SK-N-DZ (cell line): ENCODE measurements at places on chromosomes 6 and 20.

DNA sequence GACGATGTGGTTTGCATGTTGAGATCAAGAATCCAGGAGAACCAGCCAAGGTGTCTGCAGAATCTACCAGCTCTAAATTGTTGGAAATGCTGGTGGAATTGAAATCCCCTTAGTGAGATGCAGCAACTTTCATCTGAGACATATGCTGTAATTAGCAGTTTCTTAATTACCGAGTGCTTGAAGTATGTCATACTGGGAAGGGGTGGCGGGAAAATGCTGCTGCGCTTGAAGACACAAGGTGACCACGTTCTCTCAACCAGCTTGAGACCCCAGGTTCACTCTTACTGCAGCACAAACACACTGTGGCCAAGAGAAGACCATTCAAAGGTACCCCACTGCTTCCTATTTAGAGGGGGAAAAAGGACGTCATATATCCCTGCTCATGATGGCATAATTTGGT, 59.0 kb downstream of the PFDN4 start:
- no peak for DNase-seq

GRCh38 chr6:78436335-78436734, 431.0 kb upstream of the IRAK1BP1 start:
- DNase-seq: no peak

DNA sequence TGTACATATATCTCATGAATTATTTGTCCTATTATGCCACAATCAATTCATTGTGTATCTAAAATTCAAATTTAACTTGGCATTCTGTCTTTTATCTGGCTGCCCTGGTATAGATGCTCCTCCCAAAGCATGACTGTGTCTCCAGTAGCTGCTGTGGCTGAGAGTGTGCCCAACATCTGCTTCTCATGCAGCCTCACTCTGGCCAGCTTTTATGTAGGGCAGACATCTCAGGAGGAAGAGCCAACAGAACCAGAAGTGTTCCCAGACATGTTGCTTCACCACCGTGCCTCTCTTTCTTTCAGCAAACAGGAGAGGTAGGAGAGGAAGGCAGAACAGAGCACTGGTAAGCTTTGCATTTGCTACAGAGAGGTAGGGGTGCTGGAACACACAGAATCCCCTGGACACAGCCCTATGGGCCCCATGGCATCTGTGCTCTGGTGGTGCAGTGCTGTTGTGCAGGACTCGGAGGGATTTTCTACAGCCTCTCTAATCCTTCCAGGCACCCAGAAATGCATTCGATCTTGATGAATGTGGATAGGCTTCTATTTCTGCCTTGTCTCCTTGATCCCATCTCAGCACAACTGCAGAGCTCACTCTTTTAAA, 637.1 kb downstream of the UTRN start:
- peak; percentile 15 for DNase-seq

DNA sequence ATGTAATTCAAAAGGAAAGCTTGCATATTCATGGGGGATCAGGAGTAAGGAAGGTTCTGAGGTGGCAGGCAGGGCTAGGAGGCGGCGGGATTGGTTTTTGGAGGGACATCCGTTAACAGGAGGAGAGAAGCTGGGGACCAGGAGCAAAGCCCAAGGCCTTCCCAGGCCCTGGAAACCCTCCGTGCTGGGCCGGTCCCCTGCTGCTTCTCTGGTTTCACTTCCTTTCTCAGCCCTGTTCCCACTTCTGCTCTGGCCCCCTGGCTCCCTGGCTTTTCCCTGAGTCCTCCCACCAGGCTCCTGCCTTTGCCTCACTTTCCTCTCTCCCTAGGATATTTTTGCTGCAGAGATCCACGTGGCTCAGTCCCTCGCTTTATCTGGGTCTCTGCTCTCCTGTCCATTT, 26.4 kb upstream of the SALL4 start:
- DNase-seq: no peak

DNA sequence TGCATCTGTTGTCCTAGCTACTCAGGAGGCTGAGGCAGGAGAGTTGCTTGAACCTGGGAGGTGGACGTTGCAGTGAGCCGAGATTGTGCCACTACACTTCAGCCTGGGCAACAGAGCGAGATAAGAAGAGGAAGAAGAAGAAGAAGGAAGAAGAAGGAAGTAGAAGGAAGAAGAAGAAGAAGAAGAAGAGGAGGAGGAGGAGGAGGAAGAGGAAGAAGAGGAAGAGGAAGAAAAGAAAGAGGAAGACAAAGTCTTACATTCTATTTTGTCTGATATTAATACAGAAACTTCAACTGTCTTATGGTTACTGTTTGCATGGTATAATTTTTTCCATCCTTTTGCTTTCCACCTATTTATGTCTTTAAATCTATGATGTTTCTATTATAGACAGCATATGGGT, 7.2 kb upstream of the NELFCD start:
- no peak for DNase-seq

GRCh38 chr6:98532004-98532403, 302.4 kb upstream of the POU3F2 start:
- no peak for DNase-seq

DNA sequence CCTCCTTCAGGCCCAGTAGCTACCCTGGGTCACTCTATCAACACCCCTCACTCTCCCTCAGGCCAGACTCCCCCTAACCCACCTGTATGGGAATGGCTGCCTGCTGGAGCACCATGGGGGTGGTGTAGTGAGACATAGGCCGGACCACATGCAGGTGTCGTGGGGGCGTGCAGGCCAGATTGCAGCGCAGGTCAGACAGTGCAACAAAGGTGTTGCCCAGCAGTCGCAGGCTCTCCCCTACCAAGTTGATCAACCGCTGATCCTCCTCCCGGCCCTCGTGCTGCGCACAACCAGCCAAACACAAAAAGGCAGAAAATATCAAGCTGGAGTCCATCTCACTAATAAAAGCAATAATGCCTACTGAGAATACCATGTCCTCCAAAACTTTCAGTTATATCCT, 7.1 kb downstream of the BAG6 start:
- no peak for DNase-seq

DNA sequence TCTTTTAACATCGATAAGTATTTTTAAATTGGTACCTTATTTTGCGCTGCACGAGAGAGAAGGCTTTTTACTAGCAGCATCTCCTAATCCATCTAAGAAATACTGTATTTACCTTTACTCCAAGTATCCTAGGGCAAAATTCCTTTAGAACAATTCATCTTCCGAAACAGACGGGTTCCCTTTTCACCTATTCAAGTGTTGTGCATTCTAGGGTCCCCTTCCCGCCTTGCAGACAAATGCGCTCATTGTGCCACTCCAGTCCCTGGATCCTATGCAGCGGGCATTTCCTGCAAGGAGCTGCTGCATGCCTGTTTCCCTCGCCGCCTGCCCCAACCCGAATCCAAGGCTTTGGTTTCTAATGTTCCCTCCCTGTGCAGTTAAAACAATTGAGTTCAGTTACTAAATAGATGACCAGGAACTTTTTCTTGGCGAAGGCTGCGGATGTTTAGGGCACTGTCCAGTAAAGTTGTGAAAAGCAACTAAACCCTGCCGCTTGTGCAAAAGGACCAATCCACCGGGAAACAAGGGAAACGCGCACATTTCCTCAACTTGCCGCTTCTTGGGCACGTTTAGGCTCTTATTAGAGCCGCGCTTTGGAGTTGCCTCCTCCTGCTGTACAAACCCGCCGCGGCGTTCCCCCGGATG, 556 bp upstream of the SCAF8 start:
- peak; percentile 78 for DNase-seq

- DNase-seq: no peak
Measured at GRCh38 chr6:109182578-109182977, 87.3 kb downstream of the CEP57L1 start.

GRCh38 chr20:63065911-63066310, 59.1 kb upstream of the BHLHE23 start:
- DNase-seq: no peak

- no peak for DNase-seq
Measured at GRCh38 chr6:163804991-163805390, 390.5 kb downstream of the QKI start.

DNA sequence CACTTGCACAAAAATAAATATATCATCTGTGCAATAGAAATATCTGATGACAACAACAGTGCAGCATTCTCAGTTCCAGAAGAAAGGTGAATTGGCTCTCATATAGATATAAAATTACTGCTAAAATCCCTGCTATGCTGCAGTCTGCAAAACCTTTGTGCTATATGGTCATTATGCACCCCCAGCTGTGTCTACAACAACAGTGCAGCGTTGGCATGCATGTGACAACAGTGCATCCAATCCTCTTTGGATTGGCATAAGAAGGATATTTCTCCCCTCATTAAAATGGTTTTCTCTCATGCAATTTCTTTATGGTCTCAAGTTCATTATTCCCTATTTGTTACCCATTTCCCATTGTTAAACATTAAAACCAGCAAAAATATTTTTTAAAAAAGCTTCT, 23.1 kb downstream of the OR2B6 start:
- DNase-seq: no peak

DNA sequence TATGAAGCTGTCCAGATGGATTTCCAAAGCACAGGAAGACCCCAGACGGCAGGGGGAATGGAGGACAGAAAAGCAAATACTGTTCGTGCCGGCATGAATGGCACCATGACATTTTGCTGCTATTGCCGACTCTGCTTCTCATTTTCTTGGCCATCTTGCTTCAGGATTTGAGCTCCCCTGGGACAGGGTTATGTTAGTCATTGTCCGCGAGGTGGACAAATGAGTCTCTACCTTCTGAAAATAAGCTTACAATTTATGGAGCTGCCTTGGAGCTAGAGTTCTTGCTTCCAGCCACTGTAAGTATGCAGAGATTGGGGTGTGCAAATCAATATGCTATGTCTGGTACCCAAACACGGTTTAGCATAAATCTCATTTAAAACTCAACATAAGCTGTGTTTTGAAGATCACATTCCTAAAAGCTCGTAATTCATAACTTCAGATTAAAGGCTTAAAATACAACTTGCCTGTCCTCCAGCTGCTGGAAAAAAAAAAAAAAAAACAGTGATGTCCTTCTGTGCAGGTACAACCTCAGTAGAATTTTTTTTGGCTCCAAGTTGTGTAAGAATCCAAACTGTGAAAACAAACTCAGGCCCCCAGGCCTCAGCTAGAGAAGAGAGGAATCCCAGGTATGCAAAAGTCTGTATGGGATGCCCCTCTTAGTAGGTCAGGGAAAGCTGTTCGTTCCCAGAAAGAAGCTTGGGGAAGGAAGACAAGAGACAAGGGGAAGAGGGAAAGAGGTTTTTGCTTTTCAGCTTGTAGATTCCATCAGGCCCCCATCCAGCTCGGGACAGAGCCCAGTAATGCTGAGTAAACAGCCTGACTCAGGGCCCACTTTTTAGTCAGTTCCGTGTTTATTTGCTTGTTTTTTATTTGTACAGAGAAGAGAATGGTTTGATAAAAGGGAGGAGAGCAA, 184.2 kb upstream of the FOXA2 start:
- no peak for DNase-seq

- no peak for DNase-seq
Measured at GRCh38 chr20:62275219-62275618, 27.6 kb upstream of the ADRM1 start.

- peak; percentile 20 for DNase-seq
Measured at GRCh38 chr6:100446115-100447080, 18.3 kb downstream of the SIM1 start.

GRCh38 chr6:143055213-143055612, 5.5 kb upstream of the AIG1 start:
- DNase-seq: no peak

GRCh38 chr6:72653026-72653425, 31.2 kb downstream of the KCNQ5 start:
- DNase-seq: no peak

DNA sequence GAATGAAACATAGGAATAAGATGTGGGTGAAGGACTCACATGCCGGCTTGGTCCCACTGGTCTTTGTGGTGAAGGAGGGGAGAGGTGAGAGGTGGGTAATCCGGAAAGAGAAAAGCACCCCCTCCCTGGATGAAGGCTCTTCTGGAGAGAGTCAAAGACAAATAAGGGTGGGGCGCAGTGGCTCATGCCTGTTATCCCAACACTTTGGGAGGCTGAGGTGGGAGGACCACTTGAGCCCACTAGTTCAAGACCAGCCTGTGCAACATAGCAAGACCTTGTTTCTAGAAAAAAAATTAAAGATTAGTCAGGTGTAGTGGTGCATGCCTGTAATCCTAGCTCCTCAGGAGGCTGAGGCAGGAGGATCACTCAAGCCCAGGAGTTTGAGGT, 3.1 kb downstream of the LTB start:
- no peak for DNase-seq

DNA sequence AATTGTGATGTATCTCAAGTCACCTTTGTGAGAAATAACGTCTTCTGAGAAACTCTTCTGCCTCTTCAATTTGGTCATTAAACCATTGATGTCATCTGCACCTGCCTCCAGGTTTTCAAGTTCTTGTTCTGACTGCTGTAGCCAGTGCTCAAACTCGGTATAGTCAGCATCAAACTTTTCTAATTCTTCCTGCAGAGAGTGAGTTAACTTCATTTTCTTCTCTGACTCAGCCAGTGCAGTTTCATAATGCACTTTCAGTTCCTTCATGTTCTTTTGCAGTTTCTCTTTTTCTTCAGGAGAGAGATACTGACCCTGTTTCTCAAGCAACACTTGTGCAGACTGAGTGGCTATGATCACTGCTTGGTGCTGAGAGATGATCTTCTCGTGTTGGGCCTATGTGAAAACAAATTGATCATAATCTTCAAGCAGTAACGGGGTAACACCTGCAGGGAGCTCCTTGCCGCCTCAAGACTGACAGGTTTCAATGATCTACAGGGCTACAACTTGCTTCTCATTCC, 48.8 kb downstream of the DST start:
- no peak for DNase-seq

GRCh38 chr6:52363228-52363867, 1.4 kb downstream of the PAQR8 start:
- no peak for DNase-seq

- no peak for DNase-seq
Measured at GRCh38 chr20:33675136-33675959, 1.1 kb upstream of the NECAB3 start.

DNA sequence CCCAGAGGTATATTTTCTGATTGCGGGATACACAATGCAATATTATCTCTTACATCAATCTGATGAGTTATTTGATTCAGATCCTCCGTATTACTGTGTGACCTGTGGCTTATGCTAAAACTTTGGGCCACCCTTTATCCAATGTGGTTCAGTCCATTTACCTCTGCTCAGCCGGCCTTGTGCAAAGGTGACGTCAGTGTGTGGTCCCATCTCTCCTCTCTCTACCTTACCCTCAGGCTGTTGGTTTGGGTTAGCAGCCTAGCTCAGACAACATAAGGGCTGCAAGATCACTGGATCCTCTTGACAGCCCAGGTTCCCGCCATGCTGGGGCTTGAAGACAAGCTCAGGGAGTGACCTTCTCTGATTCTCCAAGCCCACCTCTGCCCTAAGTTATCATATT, 33.0 kb downstream of the SNHG17 start:
- DNase-seq: no peak

DNA sequence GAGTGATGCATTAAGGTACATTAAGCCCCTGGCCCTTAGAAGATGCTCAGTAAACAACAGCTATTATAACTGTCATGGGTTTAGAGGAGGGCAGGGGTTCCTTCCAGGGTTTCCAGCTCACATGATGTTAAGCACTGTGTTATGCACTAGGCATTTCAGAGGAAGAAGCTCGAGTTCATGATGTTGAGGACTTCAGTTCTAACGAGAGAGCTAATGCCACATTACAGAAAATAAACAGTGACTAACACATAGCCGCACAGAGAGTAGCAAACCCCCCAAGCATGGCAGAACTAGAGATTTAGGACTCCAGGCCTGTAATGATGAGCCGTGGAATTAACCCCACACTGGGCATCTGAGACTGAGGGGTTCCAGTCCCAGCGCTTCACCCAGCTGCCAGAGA, 105.2 kb downstream of the UNC5CL start:
- no peak for DNase-seq

GRCh38 chr20:1029980-1030379, 27.9 kb upstream of the RSPO4 start:
- DNase-seq: no peak
